ENCODE measurements at places on chromosomes 5 and 9.

DNA sequence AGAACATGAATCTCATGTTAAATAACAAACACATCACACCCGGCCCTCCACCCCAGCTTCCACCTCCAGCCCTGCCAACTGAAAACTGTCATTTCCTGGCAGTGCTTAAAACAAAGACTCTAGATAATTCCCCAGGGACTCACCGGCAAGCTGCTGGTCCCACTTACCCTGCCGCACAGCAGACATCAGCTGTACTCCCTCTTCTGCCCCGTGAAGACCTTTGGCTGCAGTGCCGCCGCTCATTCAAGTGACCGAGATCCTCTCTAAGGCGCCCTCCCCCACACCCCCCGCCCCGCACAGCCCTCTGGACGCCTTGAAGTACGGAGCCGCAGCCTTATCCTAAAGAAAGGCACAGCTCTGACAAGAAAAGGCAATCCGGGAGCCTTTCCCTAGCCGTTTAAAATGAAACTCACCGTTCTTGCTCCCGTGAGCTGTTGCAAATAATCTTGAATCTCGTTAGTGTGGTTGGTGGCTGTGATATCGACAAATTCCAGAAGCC is 434 bp downstream of the GLRX start:
- DNase-seq, result no peak

DNA sequence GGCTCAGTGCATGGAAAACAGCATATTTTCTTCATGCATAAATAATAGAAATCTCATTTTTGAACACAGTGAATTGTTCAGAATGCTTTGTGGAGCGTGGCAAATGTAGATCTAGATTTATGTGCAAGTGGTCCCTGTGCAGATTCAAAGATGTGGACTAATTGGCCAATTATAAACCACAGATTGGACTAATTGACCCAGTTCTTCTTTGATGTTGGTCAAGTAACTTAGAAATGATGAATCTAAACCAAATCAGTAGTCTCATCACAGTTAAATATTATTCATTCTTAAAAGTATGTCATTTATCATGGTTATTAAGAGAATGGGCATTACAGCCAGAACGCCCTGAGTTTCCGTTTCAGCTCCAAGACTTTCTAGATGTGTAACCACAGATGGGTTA is 11.7 kb upstream of the PDE4D start:
- no peak for DNase-seq

DNA sequence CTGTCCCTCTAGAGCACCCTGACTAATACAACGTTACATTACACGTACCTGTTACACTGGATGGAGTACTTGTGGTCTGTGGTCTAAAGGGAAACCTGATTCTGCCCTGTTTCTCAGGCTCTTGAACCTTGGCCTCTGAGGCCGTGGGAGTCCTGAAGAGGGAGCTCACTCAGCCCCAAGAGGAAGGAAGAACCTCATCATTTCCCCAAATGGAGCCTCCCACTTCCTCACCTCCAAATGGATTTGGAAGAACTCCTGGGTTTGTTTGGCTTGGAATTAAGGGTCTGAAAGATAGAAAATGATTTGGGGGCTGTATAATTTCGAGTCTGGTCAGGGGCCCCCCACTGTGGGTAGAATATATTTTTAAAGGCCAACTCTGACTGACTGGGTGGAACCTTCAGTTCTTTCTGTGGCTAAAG is 200.2 kb downstream of the SEMA6A start:
- DNase-seq, result no peak

DNA sequence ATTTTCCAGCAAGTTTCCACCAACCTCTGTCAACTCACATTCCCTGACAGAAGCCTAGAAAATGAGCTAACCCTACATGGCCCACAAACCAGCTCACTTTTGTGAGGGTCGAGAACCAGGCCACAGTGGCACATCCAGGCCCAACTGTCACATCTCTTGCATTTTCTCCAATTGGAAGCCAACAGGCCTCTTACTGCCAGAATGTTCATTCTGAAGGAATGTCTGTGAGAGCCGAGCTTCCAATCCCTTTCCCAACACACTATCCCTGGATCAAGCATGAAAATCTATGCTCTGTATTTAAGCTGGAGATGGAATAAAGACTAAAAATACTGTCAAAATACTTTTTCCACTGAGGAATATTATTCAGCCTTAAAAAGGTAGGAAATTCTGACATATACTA is 20.0 kb downstream of the MARCHF3 start:
- no peak for DNase-seq

- DNase-seq, result no peak
Measured at GRCh38 chr9:6716766-6717165, 41.0 kb upstream of the KDM4C start.

Measured in stimulated activated CD8-positive, alpha-beta memory T cell treated with anti-CD3 and anti-CD28 coated beads, Interleukin-4, amount 100 ng/mL, for 4 hours (primary cell).